ENCODE measurements at places on chromosomes 1 and 21.

DNA sequence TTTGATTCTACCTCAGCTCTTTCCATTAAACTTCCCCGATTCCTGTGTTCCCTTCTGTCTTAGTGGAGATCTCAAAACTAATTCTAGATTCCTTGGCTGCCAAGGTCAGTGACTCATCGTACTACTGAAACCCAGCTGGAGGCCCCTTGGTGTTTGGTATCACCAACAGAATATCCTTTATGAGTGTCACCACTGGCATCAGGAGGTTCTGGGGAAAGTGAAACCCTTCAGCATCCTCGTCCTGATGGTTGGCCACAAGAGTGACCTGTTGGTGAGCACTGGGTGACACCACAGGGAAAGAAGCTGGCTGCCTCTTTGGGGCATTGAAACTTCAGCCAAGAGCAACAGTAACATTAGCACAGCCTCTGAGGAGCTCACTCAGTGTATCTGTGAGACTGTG is 9.6 kb downstream of the RAB42 start:
- peak; percentile 47 for DNase-seq

DNA sequence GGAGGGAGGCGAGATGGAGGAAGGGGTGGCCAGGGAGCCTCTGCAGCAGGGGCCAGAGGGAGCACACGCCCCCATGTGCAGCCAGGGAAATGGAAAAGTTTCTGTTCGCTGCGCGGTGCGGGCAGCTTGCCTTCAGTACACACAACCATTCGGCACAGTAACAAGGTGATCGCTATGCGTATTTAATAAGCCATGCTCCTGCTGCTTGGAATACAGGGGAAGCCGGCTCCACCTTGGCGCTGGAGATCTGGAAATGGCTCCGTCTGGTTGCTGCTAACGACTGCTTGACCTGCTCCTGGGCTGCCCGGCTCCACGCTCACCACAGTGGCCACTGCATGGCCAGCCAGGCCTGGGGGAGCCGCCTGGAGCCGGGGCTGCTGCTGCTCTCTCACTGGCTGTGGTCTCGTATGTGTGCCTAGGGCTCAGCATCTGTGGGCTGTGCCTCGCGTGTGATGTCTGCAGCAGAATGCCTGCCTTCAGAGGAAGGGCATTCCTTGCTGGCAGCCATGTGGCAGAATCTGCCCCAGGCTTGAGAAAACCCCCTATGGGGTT is 86.4 kb upstream of the ACTL8 start:
- DNase-seq, result no peak

DNA sequence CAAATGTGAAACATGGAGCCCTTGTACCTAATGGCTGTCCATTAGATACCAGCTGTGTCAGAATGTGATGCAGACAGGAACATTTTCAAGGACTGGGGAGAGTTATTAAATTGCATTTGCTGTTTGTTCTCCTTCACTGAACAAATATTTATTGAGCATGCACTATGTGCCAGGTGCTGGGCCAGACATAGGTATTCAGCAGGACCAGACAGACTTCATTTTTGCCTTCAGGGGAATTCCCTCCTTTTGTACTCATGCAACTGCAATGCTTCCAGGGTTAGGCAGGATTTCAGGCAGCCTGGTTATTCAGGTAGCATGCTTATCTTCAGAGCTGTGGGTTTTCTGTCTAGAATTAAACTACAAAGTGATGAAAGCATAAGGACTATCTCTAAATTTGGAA is 64.2 kb upstream of the SMYD2 start:
- no peak for DNase-seq

DNA sequence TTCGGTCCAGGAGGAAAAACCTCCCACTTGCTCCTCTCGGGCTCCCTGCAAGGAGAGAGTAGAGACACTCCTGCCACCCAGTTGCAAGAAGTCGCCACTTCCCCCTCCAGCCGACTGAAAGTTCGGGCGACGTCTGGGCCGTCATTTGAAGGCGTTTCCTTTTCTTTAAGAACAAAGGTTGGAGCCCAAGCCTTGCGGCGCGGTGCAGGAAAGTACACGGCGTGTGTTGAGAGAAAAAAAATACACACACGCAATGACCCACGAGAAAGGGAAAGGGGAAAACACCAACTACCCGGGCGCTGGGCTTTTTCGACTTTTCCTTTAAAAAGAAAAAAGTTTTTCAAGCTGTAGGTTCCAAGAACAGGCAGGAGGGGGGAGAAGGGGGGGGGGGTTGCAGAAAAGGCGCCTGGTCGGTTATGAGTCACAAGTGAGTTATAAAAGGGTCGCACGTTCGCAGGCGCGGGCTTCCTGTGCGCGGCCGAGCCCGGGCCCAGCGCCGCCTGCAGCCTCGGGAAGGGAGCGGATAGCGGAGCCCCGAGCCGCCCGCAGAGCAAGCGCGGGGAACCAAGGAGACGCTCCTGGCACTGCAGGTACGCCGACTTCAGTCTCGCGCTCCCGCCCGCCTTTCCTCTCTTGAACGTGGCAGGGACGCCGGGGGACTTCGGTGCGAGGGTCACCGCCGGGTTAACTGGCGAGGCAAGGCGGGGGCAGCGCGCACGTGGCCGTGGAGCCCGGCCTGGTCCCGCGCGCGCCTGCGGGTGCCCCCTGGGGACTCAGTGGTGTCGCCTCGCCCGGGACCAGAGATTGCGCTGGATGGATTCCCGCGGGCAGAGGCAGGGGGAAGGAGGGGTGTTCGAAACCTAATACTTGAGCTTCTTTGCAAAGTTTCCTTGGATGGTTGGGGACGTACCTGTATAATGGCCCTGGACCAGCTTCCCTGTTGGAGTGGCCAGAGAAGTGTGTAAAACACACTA is 45.3 kb downstream of the MRPL39 start:
- DNase-seq, result peak; percentile 90

- no peak for DNase-seq
These were observed 61.6 kb downstream of the PTPRC start for GRCh38 chr1:198700396-198700795.

GRCh38 chr1:207867136-207868109 is 43.5 kb downstream of the CD34 start:
- peak; percentile 45 for DNase-seq

DNA sequence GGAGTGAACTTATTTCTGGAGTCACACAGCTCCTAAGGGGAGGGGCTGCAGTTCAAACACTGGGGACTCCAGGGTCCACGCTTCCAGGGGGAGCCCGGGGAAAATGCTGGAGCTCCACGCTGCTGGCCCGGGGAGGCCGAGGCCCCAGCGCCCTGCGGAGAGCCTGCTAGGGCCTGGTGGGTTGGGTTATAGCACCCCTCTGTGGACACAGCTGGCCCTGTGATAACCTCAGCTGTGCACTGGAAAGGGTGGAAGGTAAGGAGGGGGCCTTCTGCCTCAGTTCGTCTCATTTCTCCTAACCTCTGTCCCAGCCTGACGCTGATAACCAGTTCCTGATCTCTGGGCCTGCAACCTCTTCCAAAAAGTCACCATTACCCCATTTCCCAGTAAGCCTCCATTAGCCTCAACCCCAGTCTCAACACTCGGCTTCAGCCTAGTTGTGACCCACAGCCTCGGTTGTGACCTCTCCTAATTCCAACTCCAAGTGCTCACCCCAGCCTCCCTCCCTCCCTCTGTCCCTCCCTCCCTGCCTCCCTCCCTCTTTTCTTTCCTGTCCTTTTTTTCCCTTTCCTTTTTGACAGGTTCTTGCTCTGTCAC is 7.1 kb downstream of the NBL1 start:
- DNase-seq, result peak; percentile 68

- peak; percentile 41 for DNase-seq
These were observed 7.0 kb downstream of the ADORA3 start for GRCh38 chr1:111496398-111496797.

- DNase-seq, result peak; percentile 70
These were observed 61.6 kb upstream of the RUNX3 start for GRCh38 chr1:24991697-24992096.

DNA sequence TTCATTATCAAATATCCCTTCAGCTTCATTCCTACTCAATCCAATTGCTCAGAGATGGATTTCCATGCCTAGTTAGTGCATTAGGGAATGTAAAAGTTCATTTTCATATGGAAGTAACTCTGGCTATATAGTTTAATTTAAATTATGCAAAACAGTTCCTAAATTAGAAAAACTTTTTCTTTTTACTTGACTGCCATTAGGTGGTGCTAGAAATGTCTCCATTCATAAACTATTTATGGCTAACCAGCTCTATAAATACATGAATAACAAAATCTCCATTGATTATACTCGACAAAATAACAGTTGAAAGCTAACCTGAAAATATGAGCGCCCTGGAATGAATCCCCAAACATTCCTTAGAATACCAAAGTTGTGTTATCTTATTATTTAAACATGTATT is 311.4 kb downstream of the USH2A start:
- DNase-seq, result no peak

- DNase-seq, result no peak
These were observed 34.0 kb downstream of the MTR start for GRCh38 chr1:236829085-236829484.

- peak; percentile 38 for DNase-seq
These were observed 65.3 kb downstream of the ZNF697 start for GRCh38 chr1:119582801-119583200.

DNA sequence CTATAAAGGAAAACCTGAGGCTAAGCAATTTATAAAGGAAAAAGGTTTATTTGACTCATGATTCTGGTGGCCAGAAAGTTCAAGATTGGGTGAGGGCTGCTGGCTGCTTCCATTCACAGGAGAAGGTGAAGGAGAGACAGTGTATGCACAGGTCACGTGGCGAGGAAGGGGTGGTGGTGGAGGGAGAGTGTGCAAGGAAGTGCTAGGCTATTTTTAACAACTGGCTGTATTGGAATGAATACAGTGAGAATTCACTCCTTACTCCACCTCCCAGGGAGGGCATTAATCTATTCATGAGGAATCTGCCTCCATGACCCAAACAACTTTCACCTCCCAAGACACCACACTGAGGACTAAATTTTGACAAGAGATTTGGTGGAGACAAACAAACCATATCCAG is 51.0 kb downstream of the SYDE2 start:
- DNase-seq, result no peak

GRCh38 chr21:32364387-32364786 is 28.4 kb downstream of the URB1 start:
- no peak for DNase-seq

GRCh38 chr1:79575424-79575823 is 568.9 kb upstream of the ADGRL4 start:
- no peak for DNase-seq

- peak; percentile 69 for DNase-seq
These were observed 1.3 kb upstream of the LAPTM5 start for GRCh38 chr1:30758785-30759380.

DNA sequence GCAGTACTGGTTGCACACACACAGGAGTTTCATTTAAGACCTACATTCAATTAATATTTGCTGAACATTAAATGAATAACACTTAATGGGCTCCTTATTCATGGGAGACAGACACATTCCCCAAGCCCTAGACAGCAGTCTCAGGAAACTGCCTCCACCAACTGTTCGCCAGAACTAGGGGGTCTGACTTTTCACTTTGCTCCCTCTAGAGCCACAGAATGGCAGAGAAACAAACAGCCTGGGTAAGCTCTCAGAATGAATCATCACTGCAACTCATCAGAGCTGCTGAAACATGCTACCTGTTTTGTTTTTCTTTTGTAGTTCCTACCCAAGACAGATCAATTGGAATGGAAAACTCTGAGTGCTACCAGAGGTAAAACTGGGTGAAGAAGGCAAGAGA is 31.7 kb downstream of the ELK4 start:
- DNase-seq, result peak; percentile 39

DNA sequence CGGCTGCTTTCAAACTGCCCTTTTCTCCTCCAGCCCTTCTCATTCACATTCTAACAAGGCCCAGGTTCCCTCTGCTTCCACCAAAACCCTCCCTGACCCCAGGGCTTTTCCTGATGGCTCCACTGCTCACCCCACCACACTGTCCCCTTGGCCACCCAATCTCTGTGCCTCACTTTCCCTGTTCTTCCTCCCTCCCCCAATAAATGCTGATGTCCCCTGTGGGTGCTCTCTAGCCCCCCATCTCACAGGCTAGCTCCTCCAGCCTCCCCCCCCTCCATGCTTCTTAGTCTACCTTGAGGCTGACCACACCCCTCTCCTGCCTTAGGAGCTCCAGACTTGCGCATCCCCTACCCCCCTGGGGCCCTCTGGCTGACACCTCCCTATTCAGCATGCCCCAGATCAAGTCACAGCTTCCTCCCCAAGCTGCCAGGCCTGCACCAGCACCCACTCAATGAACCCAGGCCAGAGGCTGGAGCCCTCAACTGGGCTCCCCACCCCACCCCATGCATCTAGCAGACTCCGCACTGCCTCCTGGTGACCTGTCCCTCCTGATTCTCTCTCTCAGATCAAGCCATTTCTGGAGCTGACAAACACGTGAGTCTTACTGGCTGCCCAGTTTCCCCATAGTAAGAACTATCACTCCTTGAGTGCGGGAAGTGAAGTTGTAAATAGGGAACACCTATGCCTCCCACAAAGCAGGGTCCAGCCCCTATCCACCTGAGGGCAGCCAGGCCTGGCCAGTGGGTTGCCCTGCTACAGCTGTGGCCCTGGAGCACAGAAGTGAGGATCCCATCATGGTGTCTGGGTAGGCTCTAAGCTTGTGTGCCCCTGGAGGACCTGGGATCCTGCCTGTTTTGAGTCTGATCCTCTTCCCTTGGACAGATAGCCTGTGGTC is 117.9 kb downstream of the DMRTB1 start:
- no peak for DNase-seq

- DNase-seq, result no peak
These were observed 19.9 kb upstream of the KCNJ6 start for GRCh38 chr21:37936010-37936785.

GRCh38 chr1:50595874-50596273 is 172.6 kb upstream of the DMRTA2 start:
- no peak for DNase-seq

DNA sequence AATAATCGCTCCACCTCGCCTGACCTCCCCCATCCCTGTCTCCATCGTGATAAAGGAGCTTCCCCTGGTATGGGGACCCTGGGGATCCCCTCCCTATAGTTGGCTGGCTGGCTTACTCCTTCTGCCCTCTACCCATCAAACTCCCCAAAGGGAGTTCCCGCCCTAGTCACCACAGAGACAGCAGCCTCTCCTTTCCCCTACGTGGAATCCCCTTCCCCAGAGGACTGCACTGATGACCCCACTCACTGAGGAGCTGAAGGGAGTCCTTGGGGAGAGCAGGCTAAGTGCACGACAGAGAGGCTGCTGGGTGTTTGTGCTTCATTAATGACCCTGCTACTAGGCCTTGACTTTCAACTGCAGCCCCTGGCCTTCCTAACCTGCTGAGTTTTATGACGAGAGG is 1.9 kb downstream of the CADM3 start:
- DNase-seq, result no peak

- no peak for DNase-seq
These were observed 46.1 kb downstream of the SLC44A3 start for GRCh38 chr1:94866164-94866807.

DNA sequence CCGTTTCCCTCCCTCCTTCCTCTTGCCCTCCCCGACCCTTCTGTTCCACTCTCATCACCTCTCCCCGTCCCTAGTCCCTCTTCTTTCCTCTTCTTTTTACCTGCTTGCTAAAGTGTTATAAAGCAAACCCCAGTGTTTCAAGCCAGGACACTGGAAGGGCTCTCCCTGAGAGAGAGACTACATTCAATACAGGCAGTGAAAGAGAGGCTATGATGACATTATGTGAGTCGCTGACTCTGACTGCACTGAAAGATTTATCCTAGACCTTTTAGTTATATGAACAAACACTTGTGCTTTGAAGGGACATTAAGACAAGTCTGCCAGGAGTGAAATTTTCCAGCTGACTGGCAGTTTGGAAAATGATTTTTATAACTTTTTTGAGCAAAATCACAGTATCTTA is 155.7 kb downstream of the S1PR1 start:
- no peak for DNase-seq

Data from activated CD8-positive, alpha-beta T cell treated with anti-CD3 and anti-CD28 coated beads for 36 hours (primary cell).